ENCODE measurements at places on chromosomes 1 and 21.

DNA sequence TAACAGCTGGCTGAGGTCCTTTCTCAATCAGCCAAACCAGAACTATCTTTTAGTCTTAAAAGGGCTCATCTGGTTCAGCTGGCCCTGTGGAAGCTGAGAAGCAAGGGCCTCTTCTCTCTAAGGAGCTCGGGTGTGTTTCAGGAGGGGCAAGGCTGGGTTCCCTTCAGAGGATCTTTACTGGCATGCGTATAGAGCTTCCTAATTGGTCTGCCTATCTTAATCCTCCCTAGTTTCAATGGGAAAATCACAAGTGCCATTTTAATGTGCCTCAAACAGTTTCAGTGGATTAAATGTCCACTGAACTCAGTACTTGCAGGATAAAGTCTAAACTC is 81.5 kb upstream of the LBR start:
- no peak for DNase-seq

DNA sequence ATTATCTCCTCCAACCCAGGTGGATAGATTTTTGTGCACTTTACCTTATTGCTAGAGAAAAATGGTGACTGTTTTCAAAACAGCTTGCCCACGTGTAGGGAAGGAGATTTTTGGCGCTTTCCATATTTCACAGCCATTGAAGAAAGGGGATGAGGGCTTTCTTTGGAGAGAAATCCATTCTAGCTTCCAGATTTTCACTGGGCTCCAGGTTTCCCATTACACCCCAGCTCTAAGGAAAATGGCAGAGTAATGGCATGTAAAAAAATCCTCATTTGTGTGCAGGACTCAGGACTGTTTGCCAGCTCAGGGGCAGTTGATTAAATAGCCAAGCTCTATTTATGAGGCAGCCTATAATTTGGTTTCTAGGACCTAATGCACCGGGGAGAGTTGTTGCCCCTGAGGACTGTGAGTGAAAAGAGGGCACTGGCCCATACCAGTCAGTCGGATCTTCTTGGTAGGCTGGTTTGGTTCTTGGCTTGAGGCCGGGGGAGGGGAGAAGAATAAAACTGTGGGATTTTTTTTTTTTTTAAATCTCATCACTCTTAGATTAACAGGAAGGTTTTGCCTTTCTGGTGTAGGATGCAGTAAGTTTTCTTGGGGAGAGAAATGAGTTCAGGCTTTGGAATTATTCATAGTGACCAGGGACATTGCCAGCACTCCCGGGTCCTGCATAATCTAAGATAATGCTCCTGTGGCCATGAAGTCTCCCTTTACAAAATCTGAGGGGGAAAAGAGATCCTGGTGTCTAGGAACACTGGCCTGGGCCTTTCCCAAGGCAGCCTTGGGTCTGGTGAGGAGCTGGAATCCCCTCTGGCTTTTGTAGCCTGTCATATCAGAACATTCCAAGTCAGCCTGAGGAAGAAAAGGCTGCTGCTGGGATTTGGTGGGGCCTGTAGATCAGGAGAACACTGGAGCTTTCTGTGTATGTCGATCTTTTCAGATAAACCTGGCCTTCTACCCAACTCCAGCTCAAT is 1.9 kb upstream of the ARID1A start:
- DNase-seq = no peak

GRCh38 chr1:67058242-67058641 is 4.3 kb upstream of the SLC35D1 start:
- DNase-seq = no peak

DNA sequence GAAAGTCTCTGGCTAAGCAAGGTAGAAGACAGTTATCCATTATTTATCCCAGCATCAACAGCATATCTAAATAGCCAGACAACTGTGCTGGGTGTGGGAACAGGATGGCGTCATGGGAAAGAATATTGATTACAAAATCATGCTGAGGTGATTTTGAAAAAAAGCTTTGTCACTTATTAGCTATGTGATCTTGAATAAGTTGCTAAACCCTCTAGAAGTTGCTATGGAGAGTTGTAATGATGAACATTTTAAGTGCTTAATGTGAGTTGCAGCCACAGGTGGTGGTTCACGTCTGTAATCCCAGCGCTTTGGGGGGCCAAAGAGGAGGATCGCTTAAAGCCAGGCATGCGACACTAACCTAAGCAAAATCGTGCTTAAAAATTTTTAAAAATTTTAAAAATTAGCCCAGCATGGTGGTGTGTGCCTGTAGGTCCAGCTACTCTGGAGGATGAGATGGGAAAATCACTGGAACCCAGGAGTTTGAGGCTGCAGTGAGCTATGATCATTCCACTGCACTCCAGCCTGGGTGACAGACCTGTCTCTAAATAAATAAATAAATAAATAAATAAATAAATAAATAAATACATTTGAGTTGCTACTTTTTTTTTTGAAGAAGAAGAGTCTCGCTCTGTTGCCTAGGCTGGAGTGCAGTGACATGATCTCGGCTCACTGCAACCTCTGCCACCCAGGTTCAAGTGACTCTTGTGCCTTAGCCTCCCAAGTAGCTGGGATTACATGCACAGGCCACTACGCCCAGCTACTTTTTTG is 33.6 kb downstream of the WNT2B start:
- DNase-seq = no peak

GRCh38 chr1:185936641-185937040 is 202.4 kb downstream of the HMCN1 start:
- DNase-seq = no peak

GRCh38 chr1:43337588-43337987 is at the start of gene MPL:
MPL (plus strand) TSS chr1:43337818; CDS start chr1:43337849, 31 bp downstream.
- DNase-seq = no peak

DNA sequence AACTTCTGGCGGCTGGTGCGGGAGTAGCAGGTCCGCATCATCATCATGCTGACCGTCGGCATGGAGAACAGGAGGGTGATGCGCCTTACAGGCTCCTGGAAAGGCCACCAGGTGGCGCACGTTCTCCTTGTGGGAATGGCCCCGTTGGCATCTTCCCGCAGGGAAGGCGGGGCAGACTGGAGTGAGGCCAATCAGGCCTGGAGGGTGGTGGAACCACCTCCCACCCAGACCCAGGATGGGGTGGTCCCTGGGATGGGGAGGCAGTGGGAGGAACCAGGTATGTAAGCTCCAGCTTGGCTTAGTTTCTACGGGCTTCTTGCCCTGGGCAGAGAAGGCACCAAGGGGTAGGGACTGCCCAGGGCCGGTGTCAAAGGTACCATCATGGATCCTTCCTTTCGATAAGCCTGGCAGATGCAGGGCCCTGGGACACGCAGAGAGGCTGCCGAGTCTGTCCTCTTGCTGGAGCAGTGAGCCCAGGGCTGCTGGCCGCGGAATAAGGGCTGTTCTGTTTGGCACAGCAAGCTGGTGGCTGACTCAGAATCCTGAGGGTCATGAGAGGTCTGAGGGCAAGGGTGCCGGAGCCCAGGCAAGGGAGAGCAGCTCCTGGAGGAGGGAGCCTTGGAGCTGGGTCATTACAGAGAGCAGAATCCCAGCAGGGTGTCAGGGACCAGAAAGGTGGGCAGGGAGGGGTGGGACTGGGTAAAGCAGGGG is 8.7 kb upstream of the LGR6 start:
- DNase-seq = peak; percentile 27

GRCh38 chr1:248372394-248372793 is 3.2 kb upstream of the OR2T6 start:
- DNase-seq = no peak

- no peak for DNase-seq
These were observed 124.5 kb downstream of the NCAM2 start for GRCh38 chr21:21122680-21123079.

DNA sequence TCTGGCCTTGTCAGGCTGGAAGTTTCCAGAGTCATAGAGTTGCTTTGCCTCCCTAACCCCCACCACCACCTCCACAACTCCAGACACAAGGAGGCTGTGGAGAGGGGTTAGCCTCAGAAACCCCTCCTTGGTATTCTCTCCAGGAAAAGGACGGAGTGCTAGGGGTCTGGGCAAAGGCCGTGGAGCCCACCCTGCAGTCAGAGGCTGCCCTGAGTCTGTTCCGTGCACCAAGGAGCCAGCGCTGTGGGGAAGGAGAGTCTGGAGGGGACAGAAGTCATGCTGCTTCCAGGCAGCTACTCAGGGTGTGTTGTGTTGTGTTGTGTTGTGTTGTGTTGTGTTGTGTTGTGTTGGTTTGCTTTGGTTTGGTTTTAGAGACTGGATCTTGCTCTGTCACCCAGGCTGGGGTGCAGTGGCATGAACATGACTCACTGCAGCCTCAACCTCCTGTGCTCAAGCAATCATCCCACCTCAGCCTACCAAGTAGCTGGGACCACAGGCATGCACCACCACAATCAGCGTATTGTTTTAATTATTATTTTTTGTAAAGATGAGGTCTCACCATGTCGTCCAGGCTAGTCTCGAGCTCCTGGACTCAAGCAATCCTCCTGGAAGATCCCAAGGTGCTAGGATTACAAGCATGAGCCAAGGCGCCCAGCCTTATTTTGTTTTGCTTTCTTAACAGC is 122.2 kb upstream of the TMEM51 start:
- DNase-seq = no peak

DNA sequence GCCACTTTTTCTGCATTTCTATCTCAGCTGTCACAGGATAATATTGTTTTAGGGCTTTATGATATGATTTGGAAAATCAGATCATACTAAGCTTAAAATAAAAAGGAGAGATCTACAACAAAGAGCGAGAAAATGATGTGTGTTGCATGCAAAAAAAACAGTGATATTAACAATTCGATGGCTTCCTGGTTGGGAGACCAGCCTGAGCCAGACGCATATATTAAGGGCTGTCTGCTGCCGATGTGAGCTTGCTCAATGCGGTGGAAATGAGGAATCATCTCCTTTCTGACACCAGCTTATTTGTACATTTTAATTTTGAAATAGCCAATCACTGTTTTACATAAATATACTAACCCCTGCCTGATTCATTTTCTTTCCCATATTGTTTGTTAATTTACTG is 862.6 kb downstream of the USP25 start:
- DNase-seq = no peak
